ENCODE measurements at places on chromosomes 16 and 17.

- DNase-seq, result no peak
Observed at GRCh38 chr16:55184052-55184451, 140.0 kb upstream of the IRX6 start.

GRCh38 chr16:47978491-47979163 is 177.2 kb downstream of the ABCC12 start:
- DNase-seq, result no peak

DNA sequence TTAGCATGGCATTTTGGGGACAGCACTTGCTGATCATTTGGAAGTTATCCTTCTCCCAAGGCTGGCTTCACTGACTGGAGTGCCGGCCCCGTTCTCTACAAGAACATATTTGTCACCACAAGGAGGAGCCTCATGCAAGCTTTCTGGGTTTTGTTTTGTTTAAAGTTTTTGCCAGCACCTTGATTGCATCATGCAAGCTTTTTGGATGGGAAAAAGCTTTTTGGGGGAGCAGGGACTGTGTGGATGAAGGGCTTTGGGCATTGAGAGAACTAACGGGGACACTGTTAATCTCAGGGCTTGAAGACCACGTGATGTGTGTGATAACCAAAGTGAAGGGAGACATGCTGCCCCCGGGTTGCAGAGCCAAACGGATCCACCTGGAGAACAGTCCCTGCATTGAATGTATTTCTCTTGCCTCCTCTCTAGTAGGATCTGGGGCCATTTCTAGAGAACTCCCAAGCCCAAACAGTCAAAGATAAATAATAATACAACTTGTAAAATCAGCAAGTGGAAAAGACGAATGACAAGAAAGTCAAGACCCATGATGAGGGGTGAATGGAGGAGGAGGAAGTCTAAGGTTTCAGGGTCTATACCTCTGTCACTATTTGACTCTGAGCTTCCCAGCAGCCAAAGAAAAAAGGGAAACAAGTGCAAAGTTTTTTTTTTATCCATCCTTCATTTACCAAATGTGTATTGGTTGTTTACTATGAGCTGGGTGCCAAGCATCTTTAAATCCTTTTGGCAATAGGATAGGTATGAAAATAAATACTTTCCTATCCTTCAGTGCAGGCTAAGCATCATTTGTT is 17.2 kb downstream of the TMEM114 start:
- DNase-seq, result no peak

GRCh38 chr17:59521465-59522126 is 43.8 kb upstream of the DHX40 start:
- no peak for DNase-seq

- no peak for DNase-seq
Observed at GRCh38 chr16:88453217-88453531, at the start of gene ZFPM1. ZFPM1 (plus strand) TSS chr16:88453280; CDS start chr16:88453639, 359 bp downstream.

- DNase-seq, result no peak
Observed at GRCh38 chr17:47192554-47192953, 3.5 kb upstream of the CDC27 start.

DNA sequence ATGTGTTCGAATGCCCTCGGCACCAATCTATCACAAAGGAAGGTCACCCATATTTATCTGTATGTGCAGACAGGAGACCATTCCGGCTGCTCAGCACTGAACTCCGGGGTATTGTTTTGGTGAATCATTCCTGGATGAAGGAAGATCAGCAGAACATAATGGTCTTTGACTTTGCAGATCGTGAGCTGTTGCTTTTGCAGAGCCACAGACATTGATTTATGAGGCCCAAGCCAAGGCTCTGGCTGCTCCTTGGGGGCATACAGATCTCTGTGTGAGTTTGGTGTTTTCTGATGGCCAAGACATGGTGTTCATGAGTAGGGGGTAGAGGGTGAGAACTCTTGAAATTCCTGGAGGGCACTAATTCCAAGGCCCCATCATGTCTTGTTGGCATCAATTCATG is 458.8 kb upstream of the HSBP1 start:
- no peak for DNase-seq

DNA sequence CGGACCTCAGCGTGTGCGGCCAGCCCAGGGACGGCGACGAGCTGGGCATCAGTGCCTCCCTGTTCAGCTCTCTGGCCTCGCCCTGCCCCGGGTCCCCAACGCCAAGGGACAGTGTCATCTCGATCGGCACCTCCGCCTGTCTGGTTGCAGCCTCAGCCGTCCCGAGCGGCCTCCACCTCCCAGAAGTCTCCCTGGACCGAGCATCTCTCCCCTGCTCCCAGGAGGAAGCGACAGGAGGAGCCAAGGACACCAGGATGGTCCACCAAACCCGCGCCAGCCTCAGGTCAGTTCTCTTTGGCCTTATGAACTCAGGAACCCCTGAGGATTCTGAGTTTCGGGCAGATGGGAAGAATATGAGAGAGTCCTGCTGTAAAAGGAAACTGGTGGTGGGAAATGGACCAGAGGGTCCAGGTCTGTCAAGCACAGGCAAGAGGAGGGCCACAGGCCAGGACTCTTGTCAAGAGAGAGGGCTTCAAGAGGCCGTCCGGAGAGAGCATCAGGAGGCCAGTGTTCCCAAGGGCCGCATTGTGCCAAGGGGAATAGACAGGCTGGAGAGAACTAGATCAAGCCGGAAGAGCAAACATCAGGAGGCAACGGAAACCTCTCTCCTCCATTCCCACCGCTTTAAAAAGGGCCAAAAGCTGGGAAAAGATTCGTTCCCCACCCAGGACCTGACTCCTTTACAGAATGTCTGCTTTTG is 825 bp downstream of the HASPIN start:
- no peak for DNase-seq

DNA sequence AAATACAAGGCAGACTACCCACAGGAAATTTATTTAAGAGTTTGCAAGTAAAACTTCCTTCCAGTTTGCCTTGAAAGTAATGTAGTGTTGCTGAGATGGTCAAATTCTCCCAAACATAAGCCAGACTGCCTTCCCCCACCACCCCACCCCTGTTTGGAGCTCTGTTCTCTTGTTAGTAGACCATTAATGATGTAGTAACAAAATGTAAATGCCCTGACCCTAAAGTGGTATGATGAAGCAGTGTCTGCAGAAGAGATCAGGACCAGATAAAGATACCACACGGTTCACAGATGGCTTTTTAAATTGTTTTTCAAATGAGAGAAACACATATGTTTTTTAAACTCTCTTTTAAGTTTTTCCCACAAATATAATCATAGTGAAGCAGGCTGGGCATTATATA is 136.4 kb upstream of the TMEM97 start:
- DNase-seq, result no peak

GRCh38 chr16:20611350-20611902 is 35.3 kb upstream of the ACSM2B start:
- no peak for DNase-seq

DNA sequence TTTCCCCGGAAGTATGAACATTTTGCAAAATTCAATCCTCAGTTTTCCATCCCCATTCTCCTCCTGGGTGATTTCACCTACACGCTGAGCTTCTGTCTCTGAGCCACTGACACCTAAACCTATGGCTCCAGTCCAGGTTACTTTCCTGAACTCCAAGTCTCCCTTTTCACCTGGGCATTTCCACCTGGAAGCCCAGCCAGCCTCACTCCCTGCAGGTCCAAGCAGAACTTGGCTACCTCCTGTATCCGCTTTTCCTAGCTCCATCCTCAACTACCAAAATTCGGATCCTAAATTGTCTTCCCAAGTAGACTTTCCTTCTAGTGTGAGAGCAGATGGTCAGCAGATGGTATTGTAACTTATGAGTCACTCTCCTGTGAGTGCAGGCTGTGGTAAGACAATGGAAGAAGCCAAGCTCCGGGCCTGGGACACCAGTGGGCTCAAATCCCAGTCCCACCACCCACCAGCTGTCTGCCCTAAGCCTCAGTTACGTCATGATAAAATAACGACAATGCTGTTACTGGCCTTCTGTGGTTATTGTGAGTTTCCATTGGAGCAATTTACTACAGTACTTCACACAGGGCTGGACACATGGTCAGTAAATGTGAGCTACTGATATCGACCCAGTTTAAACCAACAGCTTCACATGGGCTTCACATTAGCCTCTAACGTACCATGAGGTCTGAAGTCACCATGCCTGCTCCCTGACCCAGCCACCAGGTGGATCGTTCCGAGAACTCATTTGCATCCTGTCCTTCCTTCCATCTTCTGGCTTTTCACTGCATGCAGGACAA is 33.3 kb downstream of the PECAM1 start:
- DNase-seq, result peak; percentile 99

DNA sequence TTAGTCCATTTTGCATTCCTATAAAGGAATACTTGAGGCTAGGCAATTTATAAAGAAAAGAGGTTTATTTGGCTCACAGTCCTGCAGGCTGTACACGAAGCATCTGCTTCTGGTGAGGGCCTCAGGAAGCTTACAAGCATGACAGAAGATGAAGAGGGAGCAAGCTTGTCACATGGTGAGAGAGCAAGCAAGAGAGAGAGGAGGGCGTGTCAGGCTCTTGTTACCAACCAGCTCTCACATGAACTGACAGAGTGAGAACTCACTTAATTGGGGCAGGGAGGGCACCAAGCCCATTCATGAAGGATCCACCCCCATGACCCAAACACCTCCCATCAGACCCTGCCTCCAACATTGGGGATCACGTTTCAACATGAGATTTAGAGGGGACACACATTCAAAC is 1.6 kb downstream of the CHCT1 start:
- no peak for DNase-seq

DNA sequence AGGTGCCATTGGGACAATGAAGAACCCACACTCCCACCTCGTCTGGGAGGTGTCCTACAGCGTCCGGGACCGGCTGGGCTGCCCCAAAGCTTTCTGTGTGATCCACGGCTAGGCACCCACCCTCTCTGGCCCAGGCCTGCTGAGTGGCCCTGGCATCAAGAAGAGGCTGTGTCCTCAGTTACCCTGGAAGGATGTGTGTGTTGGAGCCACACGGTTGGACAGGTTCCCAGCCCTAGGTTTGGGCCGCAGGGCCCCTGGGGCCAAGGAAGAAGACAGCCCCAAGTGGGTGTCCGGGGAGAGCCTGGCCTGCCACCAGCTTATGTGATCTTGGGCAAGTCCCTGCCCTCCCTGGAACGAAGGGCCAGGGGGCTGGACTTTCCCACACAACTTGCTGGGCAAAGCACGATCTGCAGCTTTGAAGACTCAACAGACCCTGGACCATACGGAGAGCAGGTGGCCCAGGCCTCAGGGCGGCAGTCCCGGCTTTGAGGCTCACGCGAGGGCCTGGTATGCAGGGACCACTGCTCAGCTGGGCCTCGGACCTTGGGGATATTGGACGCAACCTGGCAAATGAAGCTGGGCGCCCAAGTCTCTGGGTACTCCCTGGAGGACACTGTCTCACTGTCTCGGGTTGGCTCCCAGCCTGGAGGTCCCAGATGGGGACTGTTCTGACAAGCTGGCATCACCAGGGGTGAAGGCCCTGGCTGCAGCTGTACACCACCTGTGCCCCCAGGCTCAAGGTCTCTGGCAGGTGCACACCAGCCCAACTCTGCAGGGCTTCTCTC is 17.5 kb downstream of the MYBBP1A start:
- no peak for DNase-seq

- no peak for DNase-seq
Observed at GRCh38 chr16:53982631-53983042, 278.7 kb downstream of the FTO start.

GRCh38 chr17:53619025-53619424 is 203.7 kb upstream of the KIF2B start:
- no peak for DNase-seq

GRCh38 chr17:61739002-61739401 is 124.3 kb downstream of the BRIP1 start:
- DNase-seq, result no peak

- DNase-seq, result no peak
Observed at GRCh38 chr17:57121308-57122042, 36.4 kb downstream of the AKAP1 start.

GRCh38 chr16:25716186-25716585 is 24.4 kb downstream of the HS3ST4 start:
- no peak for DNase-seq

GRCh38 chr16:77853161-77853560 is 64.8 kb downstream of the VAT1L start:
- no peak for DNase-seq

DNA sequence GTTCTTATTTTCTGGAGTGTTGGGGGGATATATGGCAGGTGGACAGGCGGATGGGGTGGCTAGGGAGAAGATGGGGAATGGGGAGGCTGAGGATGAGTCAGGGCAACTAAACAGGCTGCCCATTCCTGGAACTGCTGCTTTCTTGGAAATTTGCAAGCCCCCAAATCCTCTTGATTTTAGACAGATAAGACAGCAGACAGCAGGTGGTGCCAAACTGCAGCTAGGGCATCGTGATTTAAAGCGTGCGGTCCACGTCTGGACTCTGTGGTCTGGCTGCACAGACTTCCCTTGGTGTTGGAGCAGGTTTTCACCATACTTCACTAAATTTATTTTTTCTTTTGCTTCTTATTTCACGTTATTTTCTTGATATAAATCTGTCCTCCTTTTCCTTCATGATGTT is 10.9 kb upstream of the KRT24 start:
- no peak for DNase-seq

DNA sequence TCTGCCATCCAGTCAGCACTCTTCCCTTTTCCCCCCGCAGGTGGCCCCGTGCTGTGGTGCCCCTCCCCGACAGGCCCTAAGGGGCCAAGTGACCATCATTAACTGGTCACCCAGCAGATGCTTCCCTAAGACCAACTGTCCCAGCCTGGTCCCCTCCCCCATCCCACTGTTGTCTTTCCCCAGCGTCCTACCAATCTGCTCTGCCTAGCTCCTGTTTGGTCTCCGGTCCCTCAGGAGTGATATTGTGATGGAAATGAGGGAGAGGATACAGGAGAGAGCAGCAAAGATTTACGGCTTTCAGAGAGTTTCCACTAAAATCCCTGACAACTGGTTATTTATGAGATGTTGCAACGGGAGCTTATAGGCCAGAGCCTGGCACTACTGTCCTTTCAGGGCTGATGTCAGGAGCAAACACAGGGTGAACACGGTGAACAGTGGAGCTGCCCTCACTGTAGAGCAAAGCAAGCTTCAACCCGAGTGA is 1.4 kb upstream of the TTLL6 start:
- DNase-seq, result no peak

GRCh38 chr17:82781894-82782274 is 30.0 kb downstream of the TBCD start:
- DNase-seq, result no peak

All from BJ (cell line).